AG09319 (cell line): ENCODE measurements at places on chromosomes 3 and 15.

GRCh38 chr15:64191971-64192830, 29.4 kb upstream of the PPIB start:
- no peak for DNase-seq

DNA sequence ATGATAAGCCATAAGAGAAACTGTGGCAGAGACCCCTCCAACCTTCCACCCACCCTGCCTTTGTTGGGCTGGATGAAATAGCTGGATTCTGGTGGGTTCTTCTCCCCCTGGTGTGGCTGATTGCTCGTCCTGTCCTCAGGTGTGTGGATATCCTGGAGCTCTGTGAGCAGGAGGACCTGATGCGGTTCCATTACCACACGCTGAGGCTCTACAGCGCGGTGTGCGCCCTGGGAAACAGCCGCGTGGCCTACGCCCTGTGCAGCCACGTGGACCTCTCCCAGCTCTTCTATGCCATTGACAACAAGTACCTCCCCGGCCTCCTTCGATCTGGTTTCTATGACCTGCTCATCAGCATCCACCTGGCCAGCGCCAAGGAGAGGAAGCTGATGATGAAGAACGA, 306.3 kb upstream of the CHRM5 start:
- no peak for DNase-seq

DNA sequence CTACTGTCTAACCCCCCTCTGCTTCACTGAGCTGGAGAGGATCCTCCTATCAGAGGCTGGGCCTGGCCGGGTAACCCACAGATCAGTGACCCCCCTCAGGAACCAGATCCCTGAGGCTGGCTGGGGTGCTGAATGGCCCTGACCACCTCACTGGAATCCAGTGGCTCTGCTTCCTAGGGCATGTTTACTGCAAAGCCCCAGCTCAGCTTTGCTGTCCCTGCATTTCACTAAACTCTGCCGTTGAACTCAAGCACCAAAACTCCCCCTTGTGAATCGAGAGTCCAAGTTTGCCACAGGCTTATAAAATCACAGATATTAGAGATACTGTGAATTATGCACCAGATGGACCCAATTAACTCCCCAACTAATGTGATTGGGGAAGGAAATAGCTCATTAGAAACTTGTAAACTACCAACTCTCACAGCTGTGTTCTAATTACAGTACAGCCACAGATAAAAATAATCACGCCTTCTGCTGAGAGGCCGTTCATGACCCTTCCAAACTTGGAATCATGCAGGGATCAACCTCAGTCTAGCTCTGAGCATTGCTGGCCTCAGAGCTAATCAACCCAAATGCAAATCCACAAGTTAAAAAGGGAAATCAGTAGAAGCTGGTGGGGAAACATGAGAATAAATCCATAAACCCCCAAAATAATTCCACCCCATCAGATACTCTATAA, 47.0 kb downstream of the OCA2 start:
- DNase-seq = no peak

DNA sequence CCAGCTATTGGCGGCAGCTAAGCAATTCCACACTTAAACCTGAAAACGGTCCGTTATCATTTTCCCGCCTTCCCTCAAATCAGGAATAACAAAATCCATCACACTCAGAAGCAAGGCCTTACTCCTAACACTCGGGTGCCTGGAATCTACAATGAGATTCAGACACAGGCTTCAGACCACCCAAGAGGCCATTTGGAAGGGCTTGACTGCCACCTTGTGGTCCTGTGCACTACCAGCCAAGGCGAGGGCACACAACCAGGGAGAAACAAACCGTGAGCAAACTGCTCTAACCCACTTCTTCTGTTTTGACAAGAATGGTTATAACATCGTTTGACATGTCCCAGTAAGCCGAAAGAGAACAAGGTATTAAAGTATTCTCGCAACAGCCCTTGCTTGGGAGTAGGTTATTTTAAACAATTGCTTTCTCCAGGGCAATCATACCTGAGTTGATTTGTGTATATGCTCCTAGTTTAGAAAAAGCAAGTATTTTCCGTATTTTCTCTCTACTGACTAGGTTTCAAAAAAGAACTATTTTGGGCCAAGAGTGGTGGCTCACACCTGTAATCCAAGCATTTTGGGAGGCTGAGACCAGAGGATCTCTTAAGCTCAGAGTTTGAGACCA, 40.1 kb upstream of the TAFA4 start:
- peak; percentile 8 for DNase-seq

GRCh38 chr3:184532940-184533732, 28.4 kb upstream of the EPHB3 start:
- no peak for DNase-seq

DNA sequence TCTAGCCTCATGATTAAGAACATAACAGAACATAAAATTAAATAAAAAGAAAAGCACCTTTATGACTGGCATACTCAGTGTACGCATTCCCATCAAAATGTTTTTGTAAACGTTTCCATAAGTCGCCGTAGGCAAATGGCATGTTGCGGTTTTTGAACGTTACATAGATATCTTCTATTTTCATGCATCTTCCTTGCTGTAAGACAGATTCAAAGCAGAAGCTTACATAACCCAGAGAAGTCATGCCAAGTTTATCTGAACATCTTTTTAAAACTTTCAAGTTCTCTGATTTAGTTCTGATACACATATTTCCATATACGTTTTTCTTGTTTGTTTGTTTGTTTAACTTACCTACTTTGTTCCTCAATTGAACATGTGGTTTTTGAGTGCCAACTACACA, 388.6 kb downstream of the GABRG3 start:
- DNase-seq = no peak

- no peak for DNase-seq
Measured at GRCh38 chr3:150147776-150148175, 177.1 kb upstream of the PFN2 start.

GRCh38 chr3:10280177-10280529, 12.6 kb downstream of the GHRL start:
- DNase-seq = no peak

- DNase-seq = no peak
Measured at GRCh38 chr3:175311404-175311803, 452.3 kb downstream of the NAALADL2 start.

DNA sequence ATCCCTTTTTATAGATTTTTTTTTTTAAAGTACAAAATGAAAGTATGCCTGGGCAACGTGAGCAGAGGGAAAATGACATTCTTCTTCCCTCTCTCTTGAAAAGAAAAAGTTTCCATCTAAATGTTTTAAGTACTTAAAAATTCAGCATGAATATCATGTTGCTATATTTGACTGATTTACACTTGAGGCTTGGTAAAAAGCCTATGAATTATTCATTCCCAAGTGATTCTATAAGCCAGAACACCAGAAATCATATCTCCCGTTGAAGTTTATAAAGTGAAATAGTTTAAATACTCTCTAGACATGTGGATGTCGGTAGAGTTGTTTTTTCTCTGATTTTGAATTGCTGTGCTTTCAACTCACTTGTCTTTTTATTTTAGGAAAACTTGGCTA, 276.2 kb upstream of the RARB start:
- no peak for DNase-seq

DNA sequence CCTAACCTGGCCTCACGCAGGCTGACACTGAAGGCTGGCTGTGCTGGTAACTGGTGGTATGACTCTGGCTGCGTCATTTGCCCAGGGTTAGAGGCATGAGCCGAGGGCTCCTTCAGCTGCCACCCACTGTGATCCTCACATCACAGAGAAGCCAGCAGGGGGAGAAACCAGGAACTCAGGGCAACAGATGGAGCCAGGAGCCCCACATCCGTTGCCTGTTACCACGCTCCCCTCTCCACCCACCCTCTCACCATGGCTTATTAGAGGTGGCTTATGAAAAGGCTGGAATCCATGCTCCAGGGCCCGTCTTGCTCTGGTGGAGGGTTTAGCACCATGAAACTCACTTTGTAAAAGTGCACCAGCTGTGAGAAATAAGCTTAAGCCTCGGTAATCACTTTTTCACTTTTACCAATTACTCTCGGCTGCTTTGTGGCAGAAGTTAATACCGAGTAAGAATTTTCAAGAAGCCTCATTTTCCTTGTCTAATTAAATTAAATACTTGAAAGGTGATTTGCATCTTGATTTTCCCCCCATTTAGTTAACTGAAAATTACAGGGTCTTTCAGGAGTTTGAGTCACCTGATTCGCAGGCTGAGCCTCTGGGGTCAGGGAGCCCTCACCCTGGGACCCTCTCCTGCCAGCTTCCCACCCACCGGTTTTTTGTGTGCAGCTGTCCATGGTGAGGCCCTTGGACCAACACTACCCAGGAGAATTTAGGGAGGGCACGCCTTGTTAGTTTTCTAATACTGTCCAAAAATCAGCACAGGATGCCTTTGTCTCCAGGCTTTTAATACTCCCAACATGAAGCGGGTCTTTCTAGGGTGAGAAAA, 60.9 kb downstream of the ASB7 start:
- no peak for DNase-seq

- DNase-seq = no peak
Measured at GRCh38 chr3:160194438-160194837, 30.8 kb upstream of the C3orf80 start.

DNA sequence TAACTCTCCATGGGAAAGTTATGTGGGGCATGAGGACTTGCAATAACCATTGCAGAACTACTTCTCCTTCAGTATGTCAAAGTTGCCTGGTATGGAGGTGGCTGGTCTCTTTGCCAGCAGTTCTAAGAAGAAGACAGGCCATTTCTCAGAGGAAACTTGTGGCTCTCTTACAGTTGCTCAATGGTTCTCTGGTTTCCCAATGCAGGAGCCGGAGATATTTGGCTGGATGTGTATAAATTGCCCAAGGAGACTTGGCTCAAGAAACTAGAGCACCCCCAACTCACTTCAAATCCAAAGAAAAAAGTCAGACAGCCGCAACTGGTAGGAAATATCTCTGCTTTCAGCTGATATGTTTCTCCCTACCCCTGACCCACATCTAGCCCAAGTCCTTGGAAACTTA, 24.2 kb downstream of the WDR93 start:
- no peak for DNase-seq

DNA sequence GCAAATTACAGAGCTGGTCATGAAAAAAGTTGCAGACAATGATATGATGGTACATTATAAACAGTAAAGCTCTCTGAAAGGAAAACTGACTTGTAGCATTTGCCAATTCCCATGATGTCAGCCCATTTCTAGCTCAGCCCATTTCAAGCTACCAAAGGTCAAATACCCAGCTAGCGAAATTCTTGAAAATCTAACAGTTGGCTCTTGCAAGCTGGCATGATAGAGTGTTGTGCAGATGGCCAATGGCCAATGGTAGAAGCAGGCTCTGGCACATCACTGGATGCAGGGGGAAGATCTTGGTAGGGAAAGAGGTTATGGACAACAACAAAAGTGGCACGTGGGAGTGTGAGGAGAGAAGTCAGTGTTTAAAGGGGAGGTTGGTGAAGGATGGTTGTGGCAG, 36.7 kb downstream of the RASGRF1 start:
- DNase-seq = no peak

DNA sequence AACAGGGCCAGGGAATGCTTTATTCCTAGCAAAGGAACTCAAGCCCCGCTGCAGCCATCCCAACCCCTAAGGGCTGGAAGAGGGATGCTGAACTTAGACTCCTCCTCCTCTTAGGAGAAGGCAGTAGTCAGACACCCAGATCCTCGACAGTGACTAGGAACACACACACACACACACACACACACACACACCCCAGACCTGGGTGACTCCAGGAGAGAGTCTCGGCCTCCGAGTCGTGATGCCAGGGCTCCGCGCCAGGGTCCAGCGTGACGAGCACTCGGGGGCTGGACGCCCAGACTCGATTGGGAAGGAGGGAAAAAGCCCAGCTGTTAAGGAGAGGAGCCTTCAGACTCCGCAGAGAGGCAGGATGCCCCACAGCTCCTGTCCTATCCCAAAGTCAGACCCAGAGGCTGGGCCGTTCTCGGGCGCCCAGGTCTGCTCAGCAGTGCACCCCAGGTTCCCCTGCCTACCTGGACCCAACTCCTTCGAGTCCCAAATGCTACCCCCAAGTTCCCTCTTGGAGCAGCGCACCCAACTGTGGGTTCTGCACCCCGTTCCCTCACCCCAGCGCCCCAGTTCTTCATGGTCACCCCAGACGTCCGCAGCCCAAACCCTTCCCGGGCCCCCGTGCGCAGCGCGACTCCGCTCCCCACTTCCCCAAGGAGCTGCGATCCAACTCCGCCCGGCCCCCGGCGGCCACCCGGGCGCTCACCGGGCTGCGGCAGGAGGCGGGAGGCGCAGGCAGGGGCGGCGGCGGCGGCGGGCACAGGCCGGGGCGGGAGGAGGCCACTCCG, 421 bp downstream of the BMF start:
- DNase-seq = no peak

- DNase-seq = no peak
Measured at GRCh38 chr15:40968290-40969085, 15.2 kb downstream of the CHAC1 start.

DNA sequence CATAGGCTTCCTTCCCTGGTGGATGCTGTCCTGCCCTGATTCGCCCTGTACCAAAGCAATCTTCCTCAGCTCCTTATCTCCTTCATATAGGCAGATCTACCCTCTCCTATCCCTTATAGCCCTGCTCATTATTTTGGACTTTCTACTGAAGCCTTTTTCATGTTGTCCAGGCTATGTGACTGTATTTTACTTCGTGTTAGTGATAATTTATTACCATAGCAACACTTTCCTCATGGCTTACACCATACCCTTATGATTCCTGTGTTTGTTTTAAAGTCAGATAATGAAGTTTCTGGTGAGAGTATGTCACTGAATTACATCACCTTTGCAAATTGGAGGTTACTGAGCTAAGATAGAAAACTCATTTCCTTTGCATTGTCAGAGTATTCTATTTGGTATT, 352.6 kb downstream of the NLGN1 start:
- DNase-seq = no peak

- DNase-seq = no peak
Measured at GRCh38 chr15:36763685-36764084, 184.3 kb downstream of the CDIN1 start.

DNA sequence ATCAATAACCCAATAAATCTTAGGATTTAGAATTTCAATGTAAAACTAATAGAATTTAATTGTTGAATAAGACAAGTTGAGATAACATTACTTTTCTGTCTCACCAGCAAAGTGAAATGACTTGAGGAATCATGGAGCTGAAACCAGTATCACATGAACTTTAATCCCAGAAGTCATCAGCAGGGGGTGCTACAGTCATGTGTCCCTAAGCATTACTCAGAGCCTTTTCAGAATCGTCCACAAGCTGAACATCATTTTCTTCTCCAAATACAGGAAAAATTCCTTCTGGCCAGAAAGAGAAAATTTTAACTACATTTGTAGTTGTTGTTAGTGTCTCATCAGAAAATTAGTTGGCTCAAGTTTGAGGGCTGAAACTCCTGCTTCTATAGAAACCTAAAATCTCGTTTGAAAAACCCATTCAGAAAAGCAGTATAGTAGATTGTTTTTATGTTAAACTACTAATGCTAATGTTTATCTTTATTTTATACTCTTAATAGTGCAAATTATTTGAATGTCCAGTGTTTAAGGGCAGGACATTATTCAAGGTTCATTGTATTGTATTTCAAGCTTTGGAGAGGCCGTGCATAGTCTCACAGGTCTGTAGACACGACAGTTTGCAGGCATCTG, 384.1 kb downstream of the PLOD2 start:
- peak; percentile 58 for DNase-seq

- DNase-seq = peak; percentile 35
Measured at GRCh38 chr3:128623762-128624176, 26.8 kb downstream of the RPN1 start.

GRCh38 chr3:126344380-126345041, 12.7 kb downstream of the KLF15 start:
- no peak for DNase-seq
